ENCODE measurements at places on chromosomes 6 and 20.

GRCh38 chr6:117505311-117505710 lies 22.8 kb downstream of the DCBLD1 start:
- DNase-seq: no peak

- no peak for DNase-seq
Observed at GRCh38 chr6:20366082-20366830, 35.4 kb upstream of the E2F3 start.

DNA sequence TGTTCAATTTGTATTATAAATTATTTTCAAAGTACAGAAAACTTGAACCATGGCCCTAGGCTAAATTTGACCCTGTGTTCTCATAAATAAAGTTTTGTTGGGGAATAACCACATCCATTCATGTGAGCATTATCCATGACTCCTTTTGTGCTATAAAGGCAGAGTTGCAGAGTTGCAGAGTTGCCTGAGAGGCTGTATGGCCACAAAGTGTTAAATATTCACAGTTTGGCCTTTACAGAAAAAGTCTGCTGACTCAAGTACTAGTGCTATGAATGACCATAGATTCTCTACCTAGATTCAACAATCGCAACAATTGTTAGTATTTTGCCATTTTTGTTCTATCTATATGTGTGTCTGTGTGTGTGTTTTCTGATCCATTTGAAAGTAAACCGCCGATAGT lies 46.2 kb upstream of the BEND3 start:
- no peak for DNase-seq

DNA sequence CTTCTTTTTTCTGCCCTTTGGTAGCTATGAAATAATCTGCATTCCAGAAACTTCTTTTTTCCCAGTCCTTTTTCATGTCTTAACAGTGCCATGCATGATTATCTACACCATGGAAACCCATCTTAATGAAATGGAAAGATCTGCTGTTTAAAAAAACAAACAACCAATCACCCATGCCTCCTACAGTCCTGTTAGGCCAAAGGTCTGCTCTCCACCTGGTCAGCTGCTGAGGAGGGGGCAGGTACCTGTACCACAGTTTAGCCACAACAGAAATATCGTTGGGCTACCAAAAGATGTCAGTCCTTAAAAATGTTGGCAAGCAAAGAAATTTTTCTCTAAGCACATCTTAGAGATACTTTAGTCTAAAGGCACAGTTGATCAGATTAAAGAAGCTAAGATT lies 112.6 kb downstream of the SLC16A10 start:
- no peak for DNase-seq

DNA sequence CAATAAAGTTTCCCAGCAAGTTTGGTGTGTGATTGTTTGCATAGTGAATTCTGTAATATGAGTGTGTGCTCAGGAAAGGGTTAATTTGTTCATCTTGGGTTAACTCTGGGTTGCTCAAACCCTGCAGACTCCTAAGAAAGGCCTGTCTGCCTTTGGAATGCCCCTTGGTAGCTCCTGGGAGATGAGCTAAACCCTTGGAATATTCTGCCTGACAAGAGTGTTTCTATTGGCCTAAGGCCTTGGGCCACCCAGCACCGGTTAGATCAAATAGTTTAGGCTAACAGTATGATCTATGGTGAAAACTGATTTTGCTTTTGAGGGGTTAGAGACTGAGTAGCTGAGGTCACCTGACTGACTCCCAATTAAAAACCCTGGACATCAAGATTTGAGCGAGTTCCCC lies 248.3 kb downstream of the GRM1 start:
- DNase-seq: no peak

DNA sequence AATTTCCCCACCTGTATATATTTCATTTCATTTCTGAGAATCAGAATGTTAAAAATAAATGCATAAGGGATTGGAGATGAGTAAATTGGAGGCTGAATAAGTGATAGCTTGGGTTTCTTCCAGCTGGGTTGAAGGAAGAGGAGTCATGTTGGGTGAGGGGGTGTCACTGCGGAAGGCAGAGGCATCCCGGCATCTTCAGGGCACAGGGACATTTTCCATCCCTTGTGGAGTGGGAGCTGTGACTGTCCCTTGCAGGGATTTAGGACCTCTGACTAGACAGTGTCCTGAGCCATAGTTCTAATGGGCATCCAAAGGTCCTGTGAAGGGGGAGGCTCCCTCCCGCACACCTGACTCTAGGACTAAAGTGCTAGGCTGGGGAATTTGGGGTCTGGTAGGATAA lies 2.1 kb downstream of the MCHR2 start:
- no peak for DNase-seq
